ENCODE measurements at places on chromosomes 12 and 14.

- DNase-seq: no peak
Observed at GRCh38 chr14:59803052-59803540, 67.5 kb downstream of the RTN1 start.

GRCh38 chr12:90303771-90304170 is 595.1 kb upstream of the ATP2B1 start:
- no peak for DNase-seq

DNA sequence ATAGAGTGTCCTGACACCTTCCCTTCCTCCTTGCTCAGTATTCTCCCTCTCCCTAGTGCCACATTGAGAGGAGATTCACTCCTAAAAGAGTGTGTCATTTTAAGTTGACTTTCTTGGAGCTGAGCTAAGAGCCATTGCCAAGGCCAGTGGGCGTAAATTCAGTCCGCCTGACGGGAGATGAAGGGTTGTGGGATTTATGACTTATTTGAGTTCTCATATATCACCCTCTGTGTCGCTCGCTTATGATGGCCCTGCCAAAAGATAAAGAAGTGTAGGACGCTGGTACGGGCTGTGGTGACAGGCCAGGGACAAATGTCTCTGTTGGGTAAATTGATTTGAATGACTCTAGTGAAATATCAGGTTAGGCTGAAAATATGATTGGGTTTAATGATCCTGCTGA is 867.4 kb downstream of the NRXN3 start:
- no peak for DNase-seq

DNA sequence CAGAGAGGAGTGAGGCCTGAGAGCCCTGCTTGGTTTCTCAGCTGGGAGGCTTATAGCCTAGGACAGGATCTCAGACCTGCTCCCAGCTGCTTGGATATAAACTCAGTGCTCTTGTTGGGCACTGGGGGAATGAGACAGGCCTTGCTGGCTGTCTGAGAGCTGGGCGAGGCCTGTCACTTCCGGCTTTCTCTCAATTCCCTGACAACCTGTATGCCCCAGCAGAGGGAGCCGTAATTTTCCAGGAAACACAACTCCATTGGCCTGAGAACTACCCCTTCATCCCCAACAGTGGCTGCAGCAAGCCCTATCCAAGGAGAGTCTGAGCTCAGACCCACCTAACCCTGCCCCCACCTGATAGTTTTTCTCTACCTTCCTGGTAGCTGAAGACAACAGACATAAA is 258.3 kb upstream of the STXBP6 start:
- no peak for DNase-seq

DNA sequence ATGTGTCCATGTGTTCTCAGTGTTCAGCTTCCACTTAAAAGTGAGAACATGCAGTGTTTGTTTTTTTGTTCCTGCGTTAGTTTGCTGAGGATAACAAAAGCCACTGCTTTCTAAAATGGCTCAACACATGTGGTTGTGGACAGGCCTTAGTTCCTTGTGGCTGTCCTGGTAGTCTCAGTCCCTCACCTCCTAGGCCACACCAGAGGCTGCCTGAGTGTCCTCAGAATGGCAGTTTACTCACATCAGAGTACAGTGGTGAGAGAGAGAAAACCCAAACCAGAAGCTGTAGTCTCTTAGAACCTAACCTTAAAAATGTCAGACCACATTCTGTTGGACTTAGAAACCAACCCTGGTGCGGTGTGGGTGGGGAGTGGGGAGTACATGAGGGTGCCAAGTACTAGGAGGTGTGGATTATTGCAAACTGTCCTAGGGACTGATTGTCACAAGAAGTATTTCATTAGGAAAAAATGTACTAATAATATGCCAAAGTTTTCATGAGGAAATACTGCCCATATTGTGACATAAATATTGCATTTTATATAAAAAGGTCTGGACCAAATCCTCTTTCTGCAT is 30.4 kb downstream of the NPAS3 start:
- no peak for DNase-seq

Data from trophoblast cell (in vitro differentiated cells and primary cell).